Endodermal cell (in vitro differentiated cells): ENCODE measurements at places on chromosomes 7 and 10. TPM values are rescaled to one million over a fixed set of nuclear protein-coding genes. Genes with fewer than 3 reads are reported as not detected.

- DNase-seq: no peak
Measured at GRCh38 chr10:3729397-3729976, 55.5 kb downstream of the KLF6 start.

- no peak for DNase-seq
Measured at GRCh38 chr7:149007611-149008010, 20.7 kb downstream of the PDIA4 start.

DNA sequence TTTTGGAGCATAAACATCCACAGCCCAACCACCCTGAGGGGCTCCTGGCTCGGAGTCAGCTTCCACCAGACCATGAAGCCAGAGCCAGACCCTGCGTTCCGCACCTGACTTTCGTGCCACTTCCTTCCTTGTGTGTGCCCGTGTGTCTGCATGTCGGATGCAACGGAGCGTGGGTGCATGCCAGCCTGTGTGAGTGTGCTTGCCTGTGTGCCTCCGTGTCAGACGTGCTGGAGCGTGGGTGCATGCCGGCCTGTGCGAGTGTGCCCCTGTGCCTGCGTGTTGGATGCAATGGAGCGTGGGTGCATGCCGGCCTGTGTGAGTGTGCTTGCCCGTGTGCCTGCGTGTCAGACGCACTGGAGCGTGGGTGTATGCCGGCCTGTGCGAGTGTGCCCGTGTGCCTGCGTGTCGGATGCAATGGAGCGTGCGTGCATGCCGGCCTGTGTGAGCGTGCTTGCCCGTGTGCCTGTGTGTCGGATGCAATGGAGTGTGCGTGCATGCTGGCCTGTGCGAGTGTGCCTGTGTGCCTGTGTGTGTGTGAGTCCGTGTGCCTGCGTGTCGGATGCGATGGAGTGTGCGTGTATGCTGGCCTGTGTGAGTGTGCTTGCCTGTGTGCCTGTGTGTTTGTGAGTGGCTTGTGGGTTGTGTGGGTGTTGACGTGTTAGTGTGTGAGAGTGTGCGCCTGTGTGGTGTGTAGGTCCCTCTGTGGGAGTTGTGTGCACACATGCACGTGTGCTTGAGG lies 28.1 kb upstream of the KNDC1 start:
- peak; percentile 44 for DNase-seq

DNA sequence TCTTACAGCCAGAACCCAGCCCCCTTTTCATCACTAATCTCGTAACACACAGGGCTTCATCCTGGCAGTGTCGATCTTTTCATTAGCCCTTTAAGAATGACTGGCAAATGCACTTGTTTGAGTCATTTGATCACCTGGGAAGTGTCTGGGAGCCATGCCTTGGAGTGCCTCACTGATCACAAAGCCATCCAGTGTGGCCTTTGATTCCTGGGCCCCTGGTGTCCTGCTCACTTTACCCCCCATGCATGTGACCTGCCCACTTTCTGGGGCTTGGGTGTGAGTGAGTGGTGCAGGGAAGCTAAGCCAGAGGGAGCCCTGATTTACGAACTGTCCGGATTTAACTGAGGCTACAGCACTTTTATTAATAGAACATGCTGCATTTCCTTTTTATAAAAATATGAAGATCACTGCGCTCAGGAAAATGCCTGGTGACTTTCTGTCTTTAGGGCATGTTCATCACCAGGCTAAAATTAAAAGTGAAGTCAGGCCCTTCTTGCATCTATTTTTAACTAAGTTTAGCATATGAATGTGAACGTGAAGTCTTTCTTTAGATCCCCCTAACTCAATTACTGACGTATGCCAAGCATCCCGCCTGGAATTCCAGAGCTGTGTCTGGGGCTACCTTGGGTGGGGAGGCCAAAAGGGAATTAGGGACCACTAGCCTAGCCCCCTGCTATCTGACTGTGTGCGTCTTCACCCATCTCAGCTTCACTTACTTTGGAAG lies 23.6 kb downstream of the RBM20 start:
- peak; percentile 84 for DNase-seq

DNA sequence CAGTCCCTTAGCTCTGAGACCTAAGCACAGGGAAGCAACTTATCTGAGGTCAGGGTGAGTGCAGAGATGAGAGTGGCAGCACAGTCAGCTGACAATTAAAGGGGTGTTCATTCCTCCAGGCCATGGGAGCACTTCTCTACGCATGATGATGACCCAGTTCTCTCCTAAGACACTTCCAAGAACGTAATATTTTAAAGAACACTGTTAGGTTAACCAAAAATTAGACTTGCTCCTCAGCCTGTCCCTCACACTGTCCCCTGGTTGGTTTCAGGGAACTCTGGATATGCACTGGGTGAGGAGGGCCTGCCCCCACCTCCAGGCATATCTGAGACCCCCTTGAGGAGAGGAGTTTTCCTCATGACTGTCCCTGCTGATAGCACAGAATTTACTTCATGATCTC lies 767.5 kb downstream of the GRID1 start:
- DNase-seq: peak; percentile 26

GRCh38 chr7:144378651-144379050 lies 23.4 kb downstream of the ARHGEF5 start:
- peak; percentile 29 for DNase-seq

- no peak for DNase-seq
Measured at GRCh38 chr10:119250641-119251314, 43.4 kb downstream of the GRK5 start.

GRCh38 chr10:124262234-124262865 lies 156.4 kb downstream of the OAT start:
- DNase-seq: no peak

DNA sequence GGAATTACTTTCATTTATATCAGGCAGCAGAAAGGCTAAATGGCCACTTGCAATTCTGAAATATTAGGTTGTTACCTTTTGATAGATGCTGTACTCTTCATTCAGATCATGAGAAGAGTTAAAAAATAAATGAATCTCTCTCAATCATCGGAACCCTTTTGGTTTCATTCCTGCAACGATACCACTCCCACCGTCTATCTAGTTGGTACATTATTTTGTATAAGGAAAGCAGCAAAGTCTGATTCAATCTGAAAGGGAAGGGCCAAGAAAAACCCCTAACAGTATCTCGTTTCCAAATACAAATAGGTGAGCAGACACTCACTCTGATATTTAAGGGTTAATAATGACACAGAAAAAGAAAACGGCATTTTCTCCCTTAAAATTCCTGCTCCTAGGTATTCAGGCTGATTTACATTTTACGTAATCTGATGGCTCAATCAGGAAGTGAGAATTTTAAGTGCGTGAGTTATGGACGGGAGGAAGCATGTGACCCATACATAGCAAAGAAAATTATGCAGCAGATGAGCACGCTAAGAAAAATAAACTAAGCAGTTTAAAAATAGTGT lies 209.4 kb upstream of the KLF14 start:
- DNase-seq: no peak

DNA sequence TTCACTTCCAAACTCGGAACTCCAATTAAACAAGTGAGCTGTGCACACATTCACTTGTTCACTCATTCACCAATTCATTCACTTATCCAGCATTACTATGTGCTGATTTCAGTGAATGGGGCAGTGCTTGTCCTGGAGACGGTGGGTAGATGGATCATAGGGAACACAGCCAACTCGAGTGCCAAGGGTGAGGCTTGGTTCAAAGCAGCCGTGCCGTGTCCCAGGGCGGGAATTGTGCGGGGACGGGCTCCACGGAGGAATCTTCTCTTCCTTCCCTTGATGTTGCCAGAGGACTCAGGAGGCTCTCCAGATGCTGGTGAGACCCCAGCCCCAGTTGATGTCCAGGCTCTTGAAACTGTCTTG lies 2.9 kb downstream of the SH2D4B start:
- no peak for DNase-seq

DNA sequence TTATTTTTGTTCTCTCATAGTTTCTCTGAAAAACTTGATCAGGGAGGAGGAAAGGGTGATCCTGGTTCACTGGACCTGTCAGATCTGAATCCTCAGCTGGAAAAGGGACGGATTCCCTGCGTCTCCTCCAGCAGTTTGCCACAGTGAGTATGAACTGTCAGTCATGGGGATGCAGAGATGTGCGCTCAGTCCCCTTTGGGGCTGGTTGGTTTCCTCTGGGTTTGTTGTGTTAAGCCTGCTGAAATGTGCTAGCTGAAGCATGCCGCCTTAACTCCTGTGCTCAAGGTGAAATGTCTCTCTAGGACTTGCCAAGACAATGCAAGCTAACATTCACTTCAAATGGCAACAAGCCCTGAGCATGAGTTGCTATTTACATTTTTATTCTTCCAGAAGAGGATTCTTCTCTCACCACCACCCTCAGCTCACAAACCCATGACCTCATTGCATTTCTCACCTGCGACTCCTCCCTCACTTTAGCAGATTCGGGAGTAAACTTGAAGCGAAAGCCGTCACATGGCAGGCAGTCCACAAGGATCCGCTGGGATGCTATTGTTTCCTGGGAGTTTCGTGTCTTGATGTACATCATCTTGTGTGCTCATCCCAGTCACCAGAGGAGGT lies 192.9 kb upstream of the FZD8 start:
- peak; percentile 70 for DNase-seq

DNA sequence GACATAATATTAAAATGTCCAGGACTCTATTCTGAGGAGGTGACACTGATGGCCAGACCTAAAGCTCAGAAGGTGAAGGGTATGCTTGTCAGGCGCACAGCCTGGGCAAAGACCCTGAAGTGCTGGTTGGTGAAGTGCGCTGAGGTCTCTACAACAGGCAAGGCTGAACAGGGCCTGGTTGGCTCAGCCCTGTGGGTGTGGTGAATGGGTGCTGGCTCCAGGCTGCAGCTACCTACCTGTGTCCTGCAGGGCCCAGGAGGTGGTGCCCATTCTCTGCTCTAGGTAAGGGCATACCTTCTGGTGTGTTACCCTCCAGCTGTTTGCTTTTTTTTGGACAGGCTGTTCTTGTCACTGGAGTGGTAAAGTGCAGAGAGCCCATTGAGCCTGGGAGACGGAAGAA lies 85.1 kb downstream of the RAMP3 start:
- no peak for DNase-seq

GRCh38 chr10:75654171-75654771 lies 222.8 kb downstream of the LRMDA start:
- DNase-seq: no peak

Gene ZNF853
- 9.0 to 17.2 TPM (median 17.0 TPM) in 3 replicates for total RNA-seq

Gene C7orf33
- total RNA-seq: not detected in 2 replicates

Gene LRRD1
- not detected in 2 replicates for total RNA-seq
